ENCODE measurements at places on chromosomes 7 and 10. TPM values are rescaled to one million over a fixed set of nuclear protein-coding genes. Genes with fewer than 3 reads are reported as not detected.

GRCh38 chr7:5295039-5296014, 12.6 kb downstream of the SLC29A4 start:
- no peak for DNase-seq

ASAH2 gene
- 11.3 TPM for total RNA-seq

- DNase-seq, result no peak
Observed at GRCh38 chr7:27299861-27300260, 57.3 kb downstream of the EVX1 start.

AGBL3 gene
- 3.9 TPM for total RNA-seq

DNA sequence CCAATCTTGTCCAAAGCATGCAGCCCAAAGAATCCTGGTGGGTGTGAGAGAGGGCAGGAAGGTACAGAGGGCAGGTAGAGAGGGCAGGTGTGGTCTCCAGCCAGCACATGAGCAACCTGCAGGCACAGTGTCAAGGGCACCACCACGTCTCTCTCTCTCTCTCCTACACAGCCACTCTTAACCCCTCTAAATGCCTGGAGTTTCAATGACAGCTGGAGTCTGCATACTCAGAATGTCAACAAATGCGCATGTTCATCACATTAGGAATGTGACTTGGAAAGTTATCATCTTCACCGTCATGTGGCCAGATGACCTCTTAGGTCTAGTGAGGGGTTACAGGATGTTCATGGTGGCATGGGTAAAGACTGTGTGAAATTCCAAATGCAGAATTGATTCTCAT, 456.8 kb downstream of the SORCS1 start:
- DNase-seq, result no peak

HPSE2 gene
- total RNA-seq, result 5.7 TPM

EXOC4 gene
- total RNA-seq, result 145 TPM

DNA sequence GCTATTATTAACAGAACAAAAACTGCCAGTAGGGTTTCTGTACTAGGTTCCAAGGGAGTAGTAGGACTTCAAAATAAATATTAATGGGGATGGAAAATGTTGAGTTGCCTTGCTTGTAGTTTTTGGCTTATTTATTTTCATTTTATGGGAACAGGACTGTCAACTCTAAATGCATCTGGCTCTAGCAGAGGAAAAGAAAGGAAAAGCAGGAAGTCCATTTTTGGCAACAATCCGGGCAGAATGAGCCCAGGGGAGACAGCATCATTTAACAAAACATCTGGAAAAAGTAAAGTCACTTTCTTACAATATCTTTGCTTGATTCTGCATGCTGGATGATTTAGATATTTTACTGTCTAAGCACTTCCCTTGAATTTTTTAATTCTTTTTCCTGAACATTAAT, 69.4 kb downstream of the NOC3L start:
- DNase-seq, result no peak

GRCh38 chr7:129782818-129783583, 169.8 kb downstream of the UBE2H start:
- no peak for DNase-seq

DNA sequence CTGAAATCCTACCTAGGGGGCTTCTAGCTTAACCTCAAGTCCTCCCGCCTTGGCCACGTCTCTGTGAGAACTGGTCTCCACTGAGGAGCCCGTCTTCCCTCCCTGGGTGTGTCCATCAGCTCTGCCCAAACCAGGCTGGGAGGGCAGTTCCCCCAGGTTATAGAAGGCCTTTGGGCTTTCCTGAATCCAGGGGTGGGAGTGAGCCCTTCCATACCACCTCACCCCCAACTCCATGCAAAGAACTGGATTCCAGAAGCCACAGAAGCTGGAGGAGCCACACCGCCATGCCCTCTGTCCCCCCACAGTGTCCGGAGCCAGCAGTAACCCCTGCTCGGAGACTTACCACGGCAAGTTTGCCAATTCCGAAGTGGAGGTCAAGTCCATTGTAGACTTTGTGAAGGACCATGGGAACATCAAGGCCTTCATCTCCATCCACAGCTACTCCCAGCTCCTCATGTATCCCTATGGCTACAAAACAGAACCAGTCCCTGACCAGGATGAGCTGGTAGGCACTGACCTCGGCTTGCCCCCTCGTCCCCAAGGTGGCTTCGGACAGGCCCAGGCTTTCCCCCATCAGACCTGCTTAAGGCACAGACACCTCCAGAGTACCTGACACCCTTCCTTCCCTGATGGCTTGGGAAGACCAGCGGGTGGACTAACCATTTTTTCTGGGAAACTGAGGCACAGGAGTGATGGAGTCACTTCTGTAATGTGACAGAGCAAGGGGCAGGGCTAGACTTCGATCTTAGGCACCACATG, 4.7 kb downstream of the CPA1 start:
- DNase-seq, result no peak

SLC26A3 gene
- 0.31 TPM for total RNA-seq

DNA sequence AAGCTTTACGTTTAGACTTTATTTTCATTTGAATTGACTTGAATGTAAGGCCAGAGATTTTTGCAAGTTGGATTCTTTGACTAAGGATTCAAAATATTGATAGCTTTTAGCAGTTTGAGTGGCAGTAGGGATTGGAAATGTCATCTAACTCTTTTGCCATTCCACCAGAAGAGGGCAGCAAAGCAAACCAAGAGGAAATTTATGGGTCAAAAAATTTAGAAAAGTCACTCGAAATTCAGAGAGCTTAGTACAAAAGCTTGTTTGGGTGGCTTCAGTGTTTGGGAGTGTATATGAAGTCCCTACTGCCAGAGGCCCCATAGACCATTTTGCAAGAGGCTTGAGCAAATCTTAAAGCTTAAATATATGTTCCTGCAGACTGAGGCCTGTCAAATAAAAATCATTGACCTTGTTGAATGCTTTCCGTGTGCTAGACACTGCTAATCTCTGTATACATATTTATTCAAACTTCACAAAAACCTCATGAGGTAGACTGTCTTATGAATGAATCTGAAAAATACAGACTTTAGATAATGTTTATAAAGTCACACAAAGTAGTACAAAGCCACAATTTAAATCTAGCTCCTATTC, 44.6 kb upstream of the RSBN1L start:
- DNase-seq, result no peak

ADAM22 gene
- total RNA-seq, result 26.4 TPM

DNA sequence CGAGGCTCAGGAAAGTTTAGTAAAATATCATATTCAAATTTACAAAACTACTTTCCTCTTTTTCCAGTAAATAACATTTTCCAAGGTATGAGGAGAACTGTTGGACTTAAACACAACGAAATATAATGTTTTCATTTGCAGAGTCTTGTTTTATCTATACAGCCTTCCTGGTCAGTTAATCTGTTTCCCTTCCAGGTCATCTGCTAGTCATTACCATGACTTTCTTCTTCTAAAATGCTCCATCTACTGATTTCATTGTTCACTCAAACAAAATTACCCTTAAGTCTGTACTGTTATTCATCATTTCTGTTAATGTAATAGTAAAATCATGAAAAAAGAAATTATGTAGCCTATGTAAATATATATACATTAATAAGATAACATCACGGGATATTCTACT, 69.8 kb downstream of the GNAI1 start:
- DNase-seq, result no peak

PTPRE gene
- 33.0 TPM for total RNA-seq

DNA sequence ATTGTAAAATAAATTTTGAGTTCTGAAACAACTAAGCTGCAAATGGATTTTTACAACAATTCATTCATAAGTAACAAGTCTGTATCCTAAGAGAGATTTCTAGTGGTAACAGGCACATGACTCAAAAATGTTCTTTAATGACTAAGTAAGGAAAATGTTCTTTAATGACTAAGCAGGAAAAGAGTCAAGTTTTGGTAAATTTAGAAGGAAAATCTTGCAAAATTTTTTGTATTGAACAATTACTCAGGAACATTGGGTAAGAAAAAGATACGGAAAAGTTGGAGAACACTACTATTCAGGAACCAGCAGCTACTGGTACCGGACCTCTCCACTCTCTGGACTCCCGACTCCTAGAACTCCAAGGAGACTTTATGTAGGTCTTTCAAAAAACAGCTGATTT, 33.5 kb downstream of the HYCC1 start:
- no peak for DNase-seq

- no peak for DNase-seq
Observed at GRCh38 chr7:35761871-35762677, 38.8 kb upstream of the SEPTIN7 start.

SPDYE1 gene
- not detected for total RNA-seq

DNA sequence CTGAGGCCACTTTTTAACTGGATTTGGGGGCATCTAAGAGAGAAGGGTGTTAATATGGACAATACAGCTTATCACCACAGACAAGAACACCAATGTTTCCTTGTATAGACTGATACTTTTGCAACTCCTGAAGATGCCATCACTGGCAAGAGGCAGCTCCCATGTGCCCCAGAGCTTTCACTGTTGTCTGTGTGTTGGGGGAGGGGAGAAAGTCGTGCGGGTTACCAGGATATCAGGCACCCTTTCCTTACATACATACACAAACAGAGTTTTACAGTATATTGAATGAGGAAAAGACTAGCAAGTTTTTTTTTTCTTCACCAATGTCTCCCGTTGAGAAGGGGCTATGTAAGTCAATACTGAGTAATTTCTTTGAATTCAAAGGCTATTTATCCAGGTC, 4.1 kb upstream of the DLX6 start:
- DNase-seq, result no peak

DNA sequence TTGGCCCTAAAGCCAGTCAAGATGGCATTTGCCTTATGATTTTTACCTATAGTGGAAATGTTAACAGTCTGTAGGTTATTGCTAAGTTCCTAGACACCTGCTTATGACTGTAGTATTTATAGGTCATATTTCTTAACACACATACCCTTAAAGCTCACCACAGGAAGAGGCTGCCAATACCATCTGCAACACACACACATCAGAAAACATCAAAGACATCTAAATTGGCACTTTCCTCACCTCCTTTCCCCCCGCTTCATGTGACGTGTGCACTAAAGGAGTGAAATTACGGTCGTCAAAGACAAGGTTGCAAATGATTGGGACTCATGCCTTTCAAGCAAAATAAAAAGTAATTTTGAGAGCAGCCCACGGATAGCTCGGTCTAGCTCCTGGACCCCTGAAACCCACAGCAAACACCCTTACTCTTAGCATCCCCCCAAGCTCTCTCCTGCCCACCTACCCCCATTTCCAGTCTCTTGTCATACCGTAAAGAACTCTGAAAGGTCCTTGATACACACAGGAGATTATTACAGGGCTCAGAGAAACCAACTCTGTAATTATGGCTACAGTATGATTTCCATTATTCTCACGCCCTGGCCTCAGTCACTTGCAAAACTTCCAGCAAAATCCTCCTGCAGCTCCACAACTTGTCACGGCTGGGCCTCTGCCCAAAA, 90.5 kb downstream of the PLXNA4 start:
- DNase-seq, result no peak

GRCh38 chr10:42519761-42520460, 118.5 kb downstream of the ZNF33B start:
- no peak for DNase-seq

DNA sequence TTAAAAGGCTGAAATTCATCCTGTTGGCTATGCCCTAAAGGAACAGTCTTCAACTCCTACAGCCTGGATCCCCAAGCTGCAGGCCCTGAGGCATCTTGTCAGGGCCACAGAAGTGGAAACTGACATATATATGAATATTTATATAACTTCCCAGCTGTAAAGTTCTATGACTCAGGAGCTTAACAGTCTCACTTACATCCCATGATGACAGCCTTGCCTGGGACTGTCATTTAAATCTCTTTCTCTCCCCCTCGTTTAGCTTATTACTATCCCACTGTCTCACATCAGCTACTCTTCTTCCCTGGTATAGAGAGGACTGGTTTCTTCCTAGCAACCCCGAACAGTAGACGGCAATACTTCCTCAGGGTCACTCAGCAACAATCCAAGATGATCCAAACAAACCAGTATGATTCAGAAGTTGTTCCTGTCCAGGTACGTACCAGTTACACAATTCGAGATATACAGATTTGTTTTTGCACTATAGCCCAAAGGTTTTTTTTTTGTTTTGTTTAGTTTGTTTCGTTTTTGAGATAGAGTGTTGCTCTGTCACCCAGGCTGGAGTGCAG, 22.7 kb downstream of the KIAA1549 start:
- DNase-seq, result no peak

ZNF239 gene
- total RNA-seq, result 14.6 TPM

MMD2 gene
- total RNA-seq, result not detected

DNA sequence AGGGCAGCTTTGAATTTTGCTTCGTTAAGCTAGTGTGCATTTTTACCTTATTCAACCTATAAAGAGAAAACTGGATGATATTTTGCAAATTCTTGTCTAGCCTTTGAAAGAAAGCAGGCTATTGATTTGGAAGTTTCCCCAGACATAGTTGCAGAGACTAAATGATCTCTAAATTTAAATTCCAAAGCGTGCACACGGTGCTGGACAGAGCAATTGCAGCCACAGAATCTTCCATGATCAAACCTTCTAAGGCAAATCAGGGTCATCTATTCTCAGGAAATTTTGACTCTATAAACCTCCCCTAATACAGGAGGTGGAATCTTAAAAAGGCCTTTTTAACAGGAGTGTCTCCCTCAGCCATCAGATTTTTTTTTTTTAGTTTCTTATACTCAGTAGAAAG, 159.9 kb downstream of the MDFIC start:
- DNase-seq, result no peak

ZFAND2A gene
- total RNA-seq, result 16.6 TPM

MUC3A gene
- total RNA-seq, result 2.1 TPM

GRCh38 chr10:69515699-69516259, 57.4 kb downstream of the NEUROG3 start:
- peak; percentile 70 for DNase-seq

CDK14 gene
- total RNA-seq, result 23.5 TPM

GRCh38 chr10:72890086-72890485, 3.5 kb upstream of the OIT3 start:
- no peak for DNase-seq

NEURL1 gene
- 1.2 TPM for total RNA-seq

- DNase-seq, result no peak
Observed at GRCh38 chr10:112229096-112229495, 45.5 kb upstream of the GPAM start.

DNA sequence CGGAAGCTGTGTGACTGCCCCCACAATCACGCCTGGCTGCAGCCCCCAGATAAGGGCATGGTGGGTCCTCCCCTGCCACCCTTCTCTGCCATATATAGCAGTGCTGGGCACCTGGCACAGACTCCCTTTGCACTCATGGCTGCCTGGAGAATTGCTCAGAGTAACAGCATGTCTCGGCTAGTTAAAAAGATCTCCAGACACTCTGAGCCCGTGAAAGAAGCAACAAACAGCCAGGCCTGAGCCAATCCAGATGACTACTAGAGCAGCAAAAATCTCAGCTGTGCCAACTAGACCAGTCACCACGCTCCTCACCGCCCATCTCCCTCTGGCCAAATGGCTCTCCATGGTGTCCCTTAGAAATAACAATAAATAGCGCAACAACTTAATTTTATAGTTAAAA, 71.3 kb downstream of the PARD3 start:
- DNase-seq, result peak; percentile 55

DNA sequence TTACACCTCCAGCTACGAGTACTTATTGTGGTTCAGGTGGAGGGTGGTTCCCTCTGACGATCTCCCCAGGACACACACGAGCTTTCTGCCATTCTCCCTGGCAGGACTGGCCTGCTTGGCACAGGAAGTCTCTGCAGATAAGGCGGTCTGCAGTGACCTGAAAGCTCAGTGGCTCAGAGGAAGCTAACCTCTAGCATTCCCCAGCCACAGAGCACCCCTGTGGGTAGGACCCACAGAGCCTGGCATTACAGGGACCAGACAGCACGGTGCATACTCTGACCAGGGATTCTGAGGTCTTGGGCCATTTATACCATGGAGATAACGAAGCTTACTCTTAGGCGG, 1.9 kb upstream of the GPR146 start:
- no peak for DNase-seq
